Mammary epithelial cell (primary cell): ENCODE measurements at places on chromosomes 3 and 15. TPM values are rescaled to one million over a fixed set of nuclear protein-coding genes. Genes with fewer than 3 reads are reported as not detected.

Gene ALDH1A2
- 0.47 and 0.61 TPM in 2 replicates for total RNA-seq

Gene GRK7
- total RNA-seq: not detected in 2 replicates

Gene RARRES1
- total RNA-seq: 24.3 TPM

Gene CEMIP
- total RNA-seq: 0.35 and 0.69 TPM in 2 replicates

Gene ACVR2B
- 3.0 TPM for total RNA-seq

Gene STOML1
- total RNA-seq: 14.0 TPM

Gene SEMA6D
- total RNA-seq: 0.35 and 0.43 TPM in 2 replicates

Gene AQP9
- not detected in 2 replicates for total RNA-seq

Gene ZPLD1
- 3.8 and 11.3 TPM in 2 replicates for total RNA-seq

Gene RAD51
- 1.5 TPM for total RNA-seq

Gene ICE2
- total RNA-seq: 31.2 TPM

Gene CDC25A
- total RNA-seq: 6.7 and 17.8 TPM in 2 replicates

Gene ISLR2
- total RNA-seq: under 0.01 TPM

Gene PP2D1
- total RNA-seq: not detected in 2 replicates

Gene HRG
- 0.52 TPM in 1 of 2 replicates, not detected in the other for total RNA-seq

Gene ADAMTS17
- 1.7 TPM for total RNA-seq

Gene GPR149
- not detected for total RNA-seq

Gene TEX264
- 36.0 TPM for total RNA-seq

Gene GOLGA8J
- total RNA-seq: not detected in 2 replicates

Gene GABRG3
- not detected for total RNA-seq

Gene CFAP100
- total RNA-seq: not detected

Gene EAF2
- total RNA-seq: 2.4 and 4.7 TPM in 2 replicates

Gene C3orf85
- not detected in 2 replicates for total RNA-seq

Gene CALML4
- 1.3 and 5.6 TPM in 2 replicates for total RNA-seq

Gene SLC26A6
- total RNA-seq: 34.3 and 47.7 TPM in 2 replicates

Gene DUOXA1
- 1.8 TPM for total RNA-seq

Gene CNTN6
- total RNA-seq: not detected in 2 replicates

Gene SCG5
- total RNA-seq: 1.8 and 3.6 TPM in 2 replicates

Gene SYNM
- 4.3 TPM for total RNA-seq

Gene ST3GAL6
- 3.5 and 5.8 TPM in 2 replicates for total RNA-seq

Gene SATB1
- total RNA-seq: 10.0 TPM
